Right renal cortex interstitium (tissue), 3 donors: ENCODE measurements at places on chromosomes 5 and 9.

GRCh38 chr9:113660196-113660595 is 196.7 kb downstream of the RGS3 start:
- DNase-seq = no peak

DNA sequence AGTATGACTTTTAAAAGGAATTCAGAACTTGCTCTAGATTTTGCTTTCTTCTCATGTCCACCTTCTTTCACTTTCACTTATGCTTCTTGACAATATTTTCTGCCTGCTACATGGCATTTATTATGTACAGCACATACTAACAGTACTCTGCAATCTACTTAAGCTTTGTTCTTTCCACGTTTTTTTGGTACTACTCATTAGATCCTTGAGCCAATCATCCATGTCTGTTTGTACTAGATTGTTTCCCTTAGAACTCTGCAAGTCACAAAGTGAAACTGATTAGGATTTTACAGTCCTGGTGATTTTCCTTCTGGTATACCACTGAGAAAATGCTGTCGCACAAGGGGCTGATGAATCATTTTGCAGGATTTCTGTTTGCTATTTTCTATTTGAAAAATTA is 78.3 kb downstream of the PARP8 start:
- DNase-seq = no peak

GRCh38 chr5:15009420-15009819 is 137.8 kb upstream of the ANKH start:
- DNase-seq = no peak

GRCh38 chr5:50768634-50769033 is 102.2 kb downstream of the PARP8 start:
- no peak for DNase-seq

DNA sequence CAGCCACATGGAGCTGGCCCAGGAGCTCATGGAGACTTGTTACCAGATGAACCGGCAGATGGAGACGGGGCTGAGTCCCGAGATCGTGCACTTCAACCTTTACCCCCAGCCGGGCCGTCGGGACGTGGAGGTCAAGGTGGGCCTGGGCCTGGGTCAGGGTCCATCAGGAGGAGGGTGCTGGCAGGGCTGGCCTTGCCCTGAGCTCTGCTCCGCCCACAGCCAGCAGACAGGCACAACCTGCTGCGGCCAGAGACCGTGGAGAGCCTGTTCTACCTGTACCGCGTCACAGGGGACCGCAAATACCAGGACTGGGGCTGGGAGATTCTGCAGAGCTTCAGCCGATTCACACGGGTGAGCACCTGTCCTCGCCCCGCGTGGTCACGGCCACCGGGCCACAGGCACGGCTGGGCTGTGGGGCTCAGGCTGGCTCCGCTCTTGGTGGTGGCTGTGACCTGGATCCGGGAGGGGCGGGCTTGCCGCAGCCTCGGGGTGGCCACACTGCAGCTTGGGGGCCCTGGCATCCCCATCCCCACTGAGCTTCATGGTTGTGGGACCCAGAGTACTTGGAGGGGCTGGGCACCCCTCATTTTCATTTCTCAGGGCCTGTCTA is 7.1 kb downstream of the DPP7 start:
- DNase-seq = no peak

DNA sequence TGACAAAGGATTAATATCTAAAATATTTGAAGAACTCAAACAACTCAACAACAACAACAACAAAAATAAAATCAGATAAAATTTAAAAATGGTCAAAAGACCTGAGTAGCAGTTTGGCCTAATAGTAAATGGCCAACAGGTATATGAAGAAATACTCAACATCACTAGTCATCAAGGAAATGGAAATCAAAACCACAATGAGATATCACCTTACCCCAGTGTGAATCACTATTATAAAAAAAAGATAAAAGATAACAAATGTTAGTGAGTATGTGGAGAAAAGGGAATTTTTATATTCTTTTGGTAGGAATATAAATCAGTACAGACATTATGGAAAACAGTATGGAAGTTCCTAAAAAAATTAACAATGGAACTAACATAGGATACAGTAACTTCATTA is 247.9 kb upstream of the TRPC7 start:
- no peak for DNase-seq

- no peak for DNase-seq
Measured at GRCh38 chr9:91101611-91102168, 260.0 kb downstream of the AUH start.

DNA sequence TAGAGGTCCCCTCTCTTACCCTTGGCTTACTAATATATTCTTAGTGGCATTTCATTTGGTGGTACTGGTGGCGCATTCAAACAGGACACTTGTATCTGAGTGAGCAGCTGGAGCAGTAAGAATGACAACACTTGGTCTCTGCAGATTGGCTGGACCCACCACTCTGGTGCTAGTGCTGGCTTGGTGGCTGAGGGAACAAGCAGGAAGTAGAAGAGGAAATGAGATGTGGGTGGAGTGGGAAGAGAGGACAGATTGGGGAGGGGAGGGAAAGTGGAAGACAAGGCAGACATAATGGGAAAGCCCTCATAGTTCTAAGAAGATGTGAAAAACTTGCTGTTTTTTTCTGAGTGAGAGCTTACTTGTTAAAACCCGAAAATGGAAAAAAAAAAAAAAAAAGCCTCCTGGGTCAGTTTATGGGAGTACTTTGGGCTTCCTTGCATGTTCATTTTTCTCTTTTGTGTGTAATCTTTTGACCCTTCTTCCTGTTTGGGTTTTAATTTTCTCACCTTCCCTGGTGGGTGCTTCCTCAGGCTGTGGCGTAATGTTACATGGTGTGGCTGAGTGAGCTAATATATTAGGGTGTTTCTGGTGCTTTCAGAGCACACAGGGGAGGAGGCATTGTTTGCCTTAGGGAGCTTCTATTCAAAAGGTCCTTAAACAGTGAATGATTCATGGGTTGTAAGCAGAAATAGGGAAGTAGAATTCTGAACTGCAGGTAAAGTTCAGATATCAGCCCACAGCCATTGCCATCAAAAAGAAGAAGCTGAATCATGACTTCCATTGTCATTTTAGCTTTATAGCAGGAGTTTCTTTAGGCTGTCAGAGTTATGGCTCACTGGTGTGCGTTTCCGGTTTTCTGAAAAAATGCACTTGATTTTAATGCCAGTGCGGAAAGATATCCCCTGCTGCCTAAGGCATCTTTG is 52.3 kb downstream of the TLE4 start:
- no peak for DNase-seq

- no peak for DNase-seq
Measured at GRCh38 chr5:168443950-168444700, 42.1 kb upstream of the RARS1 start.

DNA sequence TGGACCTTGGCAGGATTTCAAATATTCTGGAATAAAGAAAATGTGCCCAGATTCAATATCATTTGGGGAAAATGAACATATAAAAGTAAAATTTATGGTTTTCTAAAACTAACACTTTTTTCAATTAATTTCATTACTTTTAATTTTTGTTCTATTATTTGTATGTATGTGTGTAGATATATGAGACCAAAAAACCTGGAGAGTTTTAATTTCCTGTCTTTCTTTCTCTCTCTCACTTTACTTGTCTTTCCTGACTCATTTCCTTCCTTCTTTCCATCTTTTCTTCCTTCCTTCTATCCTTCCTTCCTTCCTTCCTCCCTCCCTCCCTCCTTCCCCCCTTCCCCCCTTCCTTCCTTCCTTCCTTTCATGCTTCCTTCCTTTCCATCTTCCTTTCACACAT is 137.0 kb downstream of the NPR3 start:
- DNase-seq = no peak

GRCh38 chr9:137589441-137590122 is 730 bp downstream of the ZMYND19 start:
- DNase-seq = no peak

DNA sequence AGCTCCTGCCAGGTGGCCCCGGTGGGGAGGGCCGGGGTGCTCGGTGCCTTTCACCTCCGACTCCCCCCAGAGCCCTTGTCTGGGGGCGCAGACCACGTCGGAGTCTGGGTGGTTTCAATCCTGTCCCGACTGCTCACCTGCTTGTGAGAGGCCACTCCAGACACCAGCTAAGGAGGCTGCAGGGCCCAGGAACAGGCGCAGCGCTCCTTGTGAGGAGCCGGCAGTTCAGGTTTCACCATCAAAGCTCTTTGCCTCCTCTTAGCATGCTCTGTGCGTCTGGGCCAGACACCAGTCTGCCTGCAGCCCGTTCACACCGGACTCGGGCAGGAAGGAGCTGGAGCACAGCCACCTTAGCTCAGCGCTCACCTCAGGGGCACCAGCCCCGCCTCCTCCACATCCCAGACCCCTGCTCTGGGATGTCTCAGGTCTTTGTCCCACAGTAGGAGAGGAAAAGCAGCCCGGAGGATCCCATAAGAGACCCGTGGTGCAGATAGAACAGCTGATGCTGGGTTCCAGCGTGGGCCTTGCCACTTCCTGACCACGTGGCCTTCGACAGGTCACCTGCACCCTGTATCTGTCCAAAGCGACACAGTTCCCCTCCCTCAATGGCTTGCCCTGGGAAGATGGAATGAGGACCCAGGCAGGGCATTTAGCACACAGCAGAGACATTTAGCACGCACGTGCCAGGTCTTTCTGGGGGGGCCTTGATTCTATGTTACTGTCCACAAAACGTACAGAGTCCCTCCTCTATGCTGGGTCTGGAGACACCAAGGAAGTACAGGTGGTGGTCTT is 106.2 kb upstream of the LMX1B start:
- DNase-seq = no peak

- no peak for DNase-seq
Measured at GRCh38 chr5:139708877-139709581, 60.9 kb downstream of the CXXC5 start.

GRCh38 chr5:77843570-77844372 is 67.6 kb upstream of the TBCA start:
- no peak for DNase-seq
